ENCODE measurements at places on chromosomes 1 and 21.

- peak; percentile 37 for DNase-seq
These were observed 107.5 kb downstream of the HIVEP3 start for GRCh38 chr1:41811051-41811795.

DNA sequence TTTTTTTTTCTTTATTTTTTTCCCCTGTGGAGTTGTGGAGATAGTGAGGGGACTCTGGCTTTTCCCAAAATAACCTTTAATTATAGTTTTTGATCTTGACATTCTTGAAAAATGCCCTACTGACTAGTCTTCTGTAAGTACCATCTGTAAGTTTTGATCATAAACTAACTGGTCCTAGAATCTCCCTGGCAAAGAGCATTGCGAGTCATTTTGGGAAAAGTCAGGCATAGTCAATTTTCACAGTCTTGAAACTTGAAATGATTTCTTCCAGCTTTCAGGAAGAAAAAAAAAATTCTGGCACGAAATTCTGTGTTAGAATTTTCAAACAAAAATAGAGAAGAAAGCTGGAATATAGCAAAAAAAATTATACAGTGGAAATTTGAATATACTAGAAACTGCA is 181.2 kb upstream of the SNX7 start:
- no peak for DNase-seq

GRCh38 chr1:225509770-225510169 is 81.9 kb upstream of the LBR start:
- no peak for DNase-seq

- no peak for DNase-seq
These were observed 118.1 kb upstream of the GADD45A start for GRCh38 chr1:67566803-67567377.

- no peak for DNase-seq
These were observed 22.8 kb downstream of the TAS1R2 start for GRCh38 chr1:18836654-18837053.

- DNase-seq = no peak
These were observed 441.1 kb downstream of the SETD4 start for GRCh38 chr21:35619184-35619583.

DNA sequence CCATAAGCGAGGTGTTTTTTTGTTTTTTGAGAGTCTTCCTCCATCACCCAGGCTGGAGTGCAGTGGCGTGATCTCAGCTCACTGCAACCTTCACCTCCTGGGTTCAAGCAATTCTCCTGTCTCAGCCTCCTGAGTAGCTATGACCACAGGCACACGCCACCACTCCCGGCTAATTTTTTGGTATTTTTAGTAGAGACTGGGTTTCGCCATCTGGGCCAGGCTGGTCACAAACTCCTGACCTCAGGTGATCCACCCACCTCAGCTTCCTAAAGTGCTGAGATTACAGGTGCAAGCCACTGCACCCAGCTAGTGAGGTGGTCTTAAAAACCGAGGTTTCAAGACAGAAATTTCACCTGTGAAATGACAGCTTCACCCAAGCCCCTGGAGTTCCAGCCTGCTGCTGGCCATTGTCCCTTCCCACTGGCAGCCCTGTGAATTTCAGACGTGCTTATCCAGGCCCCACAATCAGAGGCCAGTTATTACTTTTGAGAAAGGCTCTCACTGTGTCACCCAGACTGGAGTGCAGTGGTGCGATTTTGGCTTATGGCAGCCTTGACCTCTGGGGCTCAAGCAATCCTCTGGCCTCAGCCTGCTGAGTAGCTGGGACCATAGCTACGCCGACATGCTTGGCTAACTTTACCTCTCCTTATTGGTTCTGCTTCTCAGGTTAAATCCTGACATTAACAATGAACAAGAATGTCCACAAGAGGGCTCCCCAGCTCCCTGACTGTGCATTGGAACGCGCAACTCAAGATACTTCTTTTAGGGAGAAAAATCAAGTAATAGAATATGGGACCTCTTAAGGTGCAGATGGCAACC is 19.4 kb downstream of the ENO1 start:
- DNase-seq = peak; percentile 50

DNA sequence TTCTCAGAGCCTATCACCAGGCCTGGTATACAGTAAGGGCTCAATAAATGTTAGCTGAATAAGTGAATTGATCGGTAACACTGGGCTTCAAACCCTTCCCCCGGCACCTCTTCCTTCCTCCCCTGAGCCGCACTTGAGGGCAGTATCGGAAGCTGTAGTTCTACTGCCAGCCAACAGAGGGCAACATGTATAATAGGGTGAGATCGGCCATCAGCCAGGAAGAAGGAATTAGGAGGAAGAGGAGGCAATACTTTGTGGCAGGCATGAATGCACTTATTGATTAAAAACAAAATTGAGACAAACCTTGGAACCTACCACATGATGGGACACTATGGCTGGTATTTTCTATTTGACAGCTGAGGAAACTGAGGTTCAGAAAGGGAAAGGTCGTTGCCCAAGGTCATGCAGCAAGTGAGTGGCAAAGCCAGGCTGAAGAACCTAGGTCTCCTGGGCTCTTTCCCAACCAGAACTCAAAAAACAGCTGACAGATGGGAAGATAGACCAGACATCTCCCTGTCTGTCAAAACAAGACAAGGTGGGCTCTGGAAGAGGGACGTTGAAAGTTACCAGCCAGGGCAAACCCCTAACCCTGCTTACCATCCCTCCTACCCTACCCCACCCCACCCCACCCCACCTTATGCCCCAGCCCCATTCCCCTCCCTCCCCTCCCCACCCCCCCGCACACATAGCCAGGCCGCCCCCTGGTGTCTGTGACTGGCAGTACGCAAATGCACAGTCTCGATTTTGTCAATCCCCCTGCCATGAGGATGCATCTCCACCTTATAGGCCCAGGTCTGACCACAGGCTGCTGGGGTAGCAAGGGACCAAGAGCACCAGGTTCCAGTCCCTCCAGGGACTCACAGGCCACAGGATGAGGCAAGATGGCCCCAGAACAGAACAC is 107.3 kb upstream of the RUNX3 start:
- DNase-seq = peak; percentile 48

GRCh38 chr1:191025896-191026642 is 548.4 kb upstream of the BRINP3 start:
- DNase-seq = no peak

- DNase-seq = no peak
These were observed 817.9 kb downstream of the BRINP3 start for GRCh38 chr1:189659731-189660130.

- DNase-seq = no peak
These were observed 440.9 kb downstream of the PRDM2 start for GRCh38 chr1:14140831-14141401.

- no peak for DNase-seq
These were observed 2.7 kb downstream of the AK4 start for GRCh38 chr1:65150583-65151263.

GRCh38 chr1:69777971-69778370 is 210.2 kb downstream of the LRRC7 start:
- no peak for DNase-seq

DNA sequence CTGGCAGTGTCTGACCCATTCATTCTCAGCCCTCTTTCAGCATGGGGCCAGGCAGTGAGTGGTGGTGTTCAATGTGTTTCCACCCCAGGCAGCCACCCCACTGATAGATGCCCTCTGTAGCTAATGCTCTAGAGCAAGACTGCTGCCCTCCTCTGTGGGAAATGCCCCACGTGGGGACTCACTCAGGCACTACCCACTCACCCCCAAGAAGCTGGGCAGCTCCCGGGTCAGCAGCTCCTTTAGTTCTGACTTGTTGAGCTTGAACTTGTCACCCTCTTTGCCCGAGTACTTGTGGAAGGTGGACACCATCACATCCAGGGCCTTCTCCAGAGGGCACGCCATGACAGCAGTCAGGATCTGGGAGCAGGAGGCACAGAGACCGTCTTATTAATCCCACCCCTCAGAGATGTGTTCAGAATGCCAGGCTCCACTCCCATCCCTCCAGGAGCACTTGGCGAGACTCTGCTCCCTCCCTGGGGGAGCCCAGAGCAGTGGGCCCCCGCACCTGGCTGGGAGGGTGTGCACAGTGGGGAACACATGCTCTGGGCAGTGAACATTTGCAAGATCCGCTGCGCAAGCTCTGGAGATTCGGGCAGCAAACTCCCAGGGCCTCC is 1.0 kb downstream of the S100A4 start:
- no peak for DNase-seq

- DNase-seq = no peak
These were observed 492 bp upstream of the PGM1 start for GRCh38 chr1:63592536-63593302.

- DNase-seq = no peak
These were observed 34.3 kb downstream of the AMY1C start for GRCh38 chr1:103783944-103784377.

GRCh38 chr1:42937836-42938644 is 20.6 kb downstream of the SLC2A1 start:
- DNase-seq = no peak

DNA sequence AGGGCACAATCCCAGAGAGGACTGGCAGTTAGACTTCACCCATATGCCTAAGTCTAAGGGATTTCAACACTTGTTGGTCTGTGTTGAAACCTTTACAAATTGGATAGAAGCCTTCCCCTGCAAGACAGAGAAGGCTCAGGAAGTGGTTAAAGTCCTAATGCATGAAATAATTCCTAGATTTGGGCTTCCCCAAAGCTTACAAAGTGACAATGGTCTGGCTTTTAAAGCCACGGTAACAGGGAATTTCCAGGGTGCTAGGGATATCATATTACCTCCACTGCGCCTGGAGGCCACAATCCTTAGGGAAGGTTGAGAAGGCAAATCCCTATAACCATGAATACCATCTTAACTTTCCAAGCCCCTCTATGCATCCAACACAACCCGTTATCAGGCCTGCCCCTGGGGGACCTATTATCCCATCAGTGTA is 3.3 kb upstream of the FMO4 start:
- no peak for DNase-seq

- DNase-seq = no peak
These were observed 556.5 kb downstream of the PTBP2 start for GRCh38 chr1:97277891-97278654.

- DNase-seq = no peak
These were observed 1.3 kb downstream of the BRINP3 start for GRCh38 chr1:190476321-190476720.

GRCh38 chr1:200903793-200904192 is 9.1 kb downstream of the INAVA start:
- no peak for DNase-seq

- no peak for DNase-seq
These were observed 36.3 kb upstream of the MYOCOS start for GRCh38 chr1:171585715-171586114.

- no peak for DNase-seq
These were observed 2.4 kb downstream of the DNAJC6 start for GRCh38 chr1:65311760-65312159.

- no peak for DNase-seq
These were observed 97.4 kb upstream of the TMPRSS2 start for GRCh38 chr21:41605178-41605933.

- peak; percentile 50 for DNase-seq
These were observed 246.2 kb downstream of the NPHP4 start for GRCh38 chr1:5745800-5746610.

- no peak for DNase-seq
These were observed 1350.0 kb upstream of the ADGRL2 start for GRCh38 chr1:80450711-80451110.

DNA sequence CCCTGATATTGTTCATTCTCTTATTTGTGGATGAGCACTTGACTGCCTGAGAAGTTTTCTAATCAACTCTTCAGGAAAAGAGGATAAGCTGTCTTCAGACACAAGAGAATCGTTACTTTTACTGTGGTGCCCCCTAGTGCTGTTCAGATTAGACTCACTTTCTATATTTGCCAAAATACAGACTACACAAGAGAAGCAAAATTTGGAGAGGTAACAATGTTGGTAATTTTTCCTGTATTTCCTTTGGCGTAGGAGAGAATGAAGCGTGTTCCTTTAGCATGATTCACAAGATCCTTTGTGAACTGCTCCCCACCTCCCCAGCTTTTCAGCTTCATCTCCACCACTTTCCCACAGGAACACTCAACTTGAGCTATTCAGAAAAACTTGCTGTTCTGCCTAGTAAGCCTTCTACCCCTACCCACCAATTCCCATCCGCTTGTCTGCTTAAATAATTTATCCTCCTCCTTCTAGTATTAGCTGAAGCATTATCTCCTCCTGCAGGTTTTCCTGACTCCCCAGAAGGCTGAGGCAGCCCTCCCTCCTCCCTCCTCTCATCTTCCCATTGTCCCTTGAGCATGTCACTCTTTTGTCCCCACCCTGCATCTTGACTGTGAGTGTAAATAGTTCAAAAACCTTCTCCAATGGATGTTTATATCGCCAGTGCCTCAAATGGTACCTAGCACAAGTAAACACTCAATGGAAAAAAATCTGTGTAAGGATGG is 4.5 kb downstream of the TNFSF4 start:
- no peak for DNase-seq

- DNase-seq = no peak
These were observed 31.1 kb downstream of the RUNX3 start for GRCh38 chr1:24898909-24899439.

DNA sequence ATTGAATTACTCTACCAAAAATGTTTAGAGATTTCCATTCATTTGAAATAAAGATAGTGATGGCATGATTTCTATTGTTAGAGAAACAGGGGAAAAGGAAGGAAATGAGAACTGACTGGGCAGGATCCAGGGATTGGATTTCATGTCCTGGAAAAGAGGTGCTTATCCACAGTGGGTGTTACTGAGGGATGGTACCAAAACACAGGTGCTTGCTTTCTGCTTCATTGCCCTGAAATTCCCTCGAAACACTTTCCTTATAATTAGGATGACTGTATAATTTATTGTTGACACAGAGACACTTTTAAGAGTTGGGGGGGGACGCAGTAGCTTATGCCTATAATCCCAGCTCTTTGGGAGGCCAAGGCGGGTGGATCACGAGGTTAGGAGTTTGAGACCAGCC is 185.0 kb upstream of the KCNK2 start:
- no peak for DNase-seq

DNA sequence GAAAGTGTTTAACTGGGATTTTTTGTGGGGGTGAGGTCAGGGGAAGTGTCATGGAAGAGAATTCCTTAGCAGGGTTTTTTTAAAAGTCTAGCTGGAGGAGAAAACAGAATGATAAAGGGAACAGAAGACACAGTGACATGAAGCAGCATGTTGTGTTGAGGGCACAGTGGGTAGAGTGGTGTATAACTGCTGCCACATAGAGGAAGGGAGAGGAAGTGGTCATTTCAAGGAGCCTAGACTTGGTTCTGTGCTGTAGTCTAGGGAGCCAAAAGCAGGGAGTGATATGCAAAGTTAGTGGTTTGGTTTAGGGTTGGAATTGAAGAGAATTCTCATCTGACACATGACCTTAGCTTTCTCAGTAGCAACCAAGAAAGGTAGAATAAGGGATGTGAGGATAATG is 10.2 kb downstream of the EEIG2 start:
- no peak for DNase-seq

GRCh38 chr1:89946532-89946931 is 48.4 kb upstream of the ZNF326 start:
- no peak for DNase-seq

All from effector memory CD8-positive, alpha-beta T cell (primary cell).